ENCODE measurements at places on chromosomes 12 and 14. TPM values are rescaled to one million over a fixed set of nuclear protein-coding genes. Genes with fewer than 3 reads are reported as not detected.

DNA sequence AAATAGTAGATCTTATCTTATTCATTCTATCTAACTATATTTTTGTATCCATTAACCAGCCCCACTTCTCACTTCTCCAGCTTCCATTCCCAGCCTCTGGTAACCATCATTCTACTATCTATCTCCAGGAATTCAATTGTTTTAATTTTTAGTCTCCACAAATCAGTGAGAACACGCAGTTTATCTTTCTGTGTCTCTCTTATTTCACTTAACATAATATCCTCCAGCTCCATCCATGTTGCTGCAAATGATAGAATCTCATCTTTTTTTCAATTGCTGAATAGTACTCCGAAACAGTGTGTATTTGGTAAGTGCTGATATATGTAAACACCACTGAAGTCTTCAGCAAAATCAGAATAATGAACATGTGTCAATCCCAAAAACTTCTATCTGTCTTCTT, 587.2 kb upstream of the ATP2B1 start:
- DNase-seq, result no peak

DNA sequence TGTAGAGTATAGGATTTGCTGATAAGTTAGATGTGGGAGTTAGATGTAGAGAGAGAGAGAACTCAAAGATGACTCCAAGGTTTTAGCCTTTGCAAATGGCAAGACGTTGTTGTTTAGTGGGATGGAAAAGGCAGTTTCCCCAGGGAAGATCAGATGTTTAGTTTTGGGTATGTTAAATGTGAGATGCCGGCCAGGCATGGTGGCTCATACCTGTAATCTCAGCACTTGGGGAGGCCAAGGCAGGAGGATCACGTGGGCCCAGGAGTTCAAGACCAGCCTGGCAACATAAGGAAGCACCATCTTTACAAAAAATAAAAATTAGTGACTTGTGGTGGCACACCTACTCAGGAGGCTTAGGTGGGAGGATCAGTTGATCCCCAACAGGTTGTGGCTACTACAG, 33.5 kb downstream of the SCFD1 start:
- DNase-seq, result no peak

GRCh38 chr14:35301735-35302528, 9.8 kb downstream of the PSMA6 start:
- no peak for DNase-seq

DNA sequence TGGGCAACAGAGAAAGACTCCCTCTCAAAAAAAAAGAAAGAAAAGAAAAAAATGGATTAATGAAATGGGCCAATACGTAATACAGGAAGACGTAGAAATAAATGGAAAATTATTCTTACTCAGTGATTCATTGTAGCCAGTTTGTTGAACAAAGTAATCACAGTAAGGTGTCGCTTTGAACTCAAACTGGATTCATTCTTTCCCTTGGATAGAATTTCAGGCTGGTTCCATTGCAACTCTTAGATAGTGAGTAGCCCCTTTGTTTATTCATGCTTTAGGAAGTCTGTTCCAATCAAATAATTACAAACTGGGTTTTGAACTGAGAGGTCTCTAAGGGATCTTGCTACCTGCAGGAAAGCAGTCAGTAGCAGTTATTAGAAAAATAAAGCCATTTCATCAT, 42.3 kb upstream of the PAPOLA start:
- DNase-seq, result no peak

- no peak for DNase-seq
Observed at GRCh38 chr12:44771485-44772021, 104.6 kb downstream of the NELL2 start.

GRCh38 chr12:124566997-124567672, at the start of gene NCOR2:
Gene NCOR2, minus strand, starts transcription at chr12:124567612. Its CDS starts 72,361 bp downstream, at chr12:124495251.
- no peak for DNase-seq

- DNase-seq, result no peak
Observed at GRCh38 chr12:89348894-89349699, 3.2 kb downstream of the DUSP6 start.

The OR4K5 gene
- not detected for total RNA-seq

Data from frontal cortex (tissue), 4 donors.